ENCODE measurements at places on chromosomes 11 and 22.
A peak's percentile ranks its signal among the peaks of the same experiment; 100 is the strongest.

DNA sequence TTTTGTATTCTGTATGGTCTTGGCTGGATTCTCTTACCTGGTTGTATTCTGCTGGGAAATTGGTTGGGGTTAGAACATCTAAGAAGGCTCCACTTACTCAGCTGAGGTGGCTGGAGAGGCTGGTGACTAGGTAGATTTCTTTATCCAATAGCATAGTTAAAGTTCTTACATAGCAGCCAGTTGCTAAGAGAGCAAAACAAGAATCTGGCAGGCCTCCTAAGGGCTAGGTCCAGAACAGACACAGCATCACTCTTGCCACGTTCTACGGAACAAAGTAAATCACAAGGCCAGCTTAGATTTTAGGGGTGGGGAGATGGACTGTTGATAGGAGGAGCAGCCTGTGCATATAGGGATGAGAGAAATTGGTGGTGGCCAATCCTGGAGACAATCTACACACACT lies 141.3 kb upstream of the CCDC90B start:
- DNase-seq: no peak

- no peak for DNase-seq
Observed at GRCh38 chr11:59284773-59285129, 72.0 kb upstream of the MPEG1 start.

- no peak for DNase-seq
Observed at GRCh38 chr11:44065161-44065661, 859 bp upstream of the ACCS start.

DNA sequence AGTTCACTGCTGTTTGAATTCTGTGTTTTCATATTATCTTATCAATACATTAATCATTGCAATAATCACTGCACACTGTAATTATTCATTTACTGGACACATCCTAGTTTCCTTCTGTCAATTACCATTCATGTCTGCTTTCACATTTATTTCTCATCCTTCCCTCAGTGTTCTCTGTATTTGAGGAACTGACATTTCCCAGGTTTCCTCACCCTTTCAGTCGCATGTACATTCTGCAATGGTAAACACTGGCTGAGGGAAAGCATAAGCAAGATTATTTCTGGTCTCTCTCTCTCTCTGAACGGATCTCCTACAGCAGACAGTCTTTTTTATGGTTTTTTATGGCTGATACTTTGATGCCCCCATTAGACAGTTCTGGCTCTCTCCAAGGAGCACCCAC lies 4.2 kb upstream of the HBD start:
- DNase-seq: no peak

DNA sequence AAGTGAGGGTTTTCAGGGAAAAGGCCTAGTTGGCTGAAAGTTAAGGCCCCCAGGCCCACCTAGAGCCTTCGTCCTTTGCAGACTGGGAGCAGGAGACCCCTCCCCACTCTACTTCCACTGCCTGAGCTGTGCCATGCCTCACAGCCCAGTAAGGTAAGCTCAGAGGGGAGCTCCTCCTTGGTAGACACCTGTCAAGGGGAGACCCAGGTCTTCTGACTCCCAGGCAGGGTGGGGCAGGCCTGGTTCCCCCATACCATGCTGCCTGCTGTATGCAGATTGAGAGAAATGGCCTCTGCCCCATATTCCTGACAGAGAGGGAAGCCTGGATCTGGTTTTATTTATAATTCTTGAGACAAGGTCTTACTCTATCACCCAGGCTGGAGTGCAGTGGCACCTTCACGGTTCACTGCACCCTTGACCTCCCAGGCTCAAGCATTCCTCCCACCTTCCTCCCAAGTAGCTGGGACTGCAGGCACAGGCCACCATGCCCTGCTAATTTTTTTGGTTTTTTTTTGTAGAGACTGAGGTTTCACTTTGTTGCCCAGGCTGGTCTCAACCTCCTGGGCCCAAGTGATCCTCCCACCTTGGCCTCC lies 697 bp downstream of the RAB36 start:
- no peak for DNase-seq

DNA sequence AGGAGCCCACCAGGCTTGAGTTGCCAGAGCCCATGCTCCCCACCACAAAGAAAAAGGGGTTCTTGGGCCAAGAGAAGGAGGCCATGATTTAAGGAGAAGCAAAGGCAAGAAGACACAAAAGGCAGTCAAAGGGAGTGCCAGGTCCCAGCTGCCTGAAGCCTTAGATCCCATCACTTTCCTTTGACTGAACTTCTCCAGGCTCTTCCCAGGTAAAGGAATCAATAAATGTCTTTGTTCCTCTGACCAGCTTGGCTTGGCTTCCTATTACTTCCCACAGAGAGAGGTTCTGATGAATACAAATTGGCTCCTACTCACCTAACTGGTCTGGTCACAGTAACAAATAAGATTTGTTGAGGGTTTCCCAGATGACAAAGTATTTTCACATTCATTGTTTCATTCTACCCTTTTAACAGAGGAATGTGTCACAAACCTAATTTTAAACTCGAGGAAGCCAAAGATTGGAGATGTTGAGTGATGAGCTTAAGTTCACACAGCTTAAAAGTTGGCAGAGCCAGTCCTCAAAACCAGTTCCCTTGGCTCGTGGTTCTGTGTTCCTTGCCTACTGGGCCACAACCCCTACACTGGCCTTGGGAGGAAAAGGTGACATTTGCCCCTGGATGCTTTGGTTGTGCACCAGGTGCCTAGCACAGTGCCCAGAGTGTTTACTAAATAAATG lies 96.4 kb upstream of the SESN3 start:
- no peak for DNase-seq

DNA sequence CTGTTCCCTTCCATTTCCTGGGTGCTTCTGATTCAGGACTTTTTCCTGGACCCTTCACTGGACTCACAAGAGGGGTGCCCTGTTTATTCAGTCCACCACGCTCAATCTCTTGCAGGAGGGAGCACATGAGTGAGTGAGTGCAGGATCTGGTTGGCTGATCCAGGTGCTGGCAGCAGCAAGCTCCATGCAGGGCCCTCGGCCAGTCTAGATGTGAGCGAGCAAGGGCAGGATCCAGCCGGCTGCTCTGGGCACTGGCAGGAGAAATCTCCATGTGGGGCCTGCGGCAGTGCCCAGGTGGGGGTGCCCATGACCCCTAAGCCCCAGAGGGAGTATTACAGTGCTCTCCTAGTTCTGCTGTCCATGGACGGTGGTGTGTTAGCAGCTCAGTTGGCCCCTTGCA lies 11.5 kb upstream of the FOLR3 start:
- no peak for DNase-seq

DNA sequence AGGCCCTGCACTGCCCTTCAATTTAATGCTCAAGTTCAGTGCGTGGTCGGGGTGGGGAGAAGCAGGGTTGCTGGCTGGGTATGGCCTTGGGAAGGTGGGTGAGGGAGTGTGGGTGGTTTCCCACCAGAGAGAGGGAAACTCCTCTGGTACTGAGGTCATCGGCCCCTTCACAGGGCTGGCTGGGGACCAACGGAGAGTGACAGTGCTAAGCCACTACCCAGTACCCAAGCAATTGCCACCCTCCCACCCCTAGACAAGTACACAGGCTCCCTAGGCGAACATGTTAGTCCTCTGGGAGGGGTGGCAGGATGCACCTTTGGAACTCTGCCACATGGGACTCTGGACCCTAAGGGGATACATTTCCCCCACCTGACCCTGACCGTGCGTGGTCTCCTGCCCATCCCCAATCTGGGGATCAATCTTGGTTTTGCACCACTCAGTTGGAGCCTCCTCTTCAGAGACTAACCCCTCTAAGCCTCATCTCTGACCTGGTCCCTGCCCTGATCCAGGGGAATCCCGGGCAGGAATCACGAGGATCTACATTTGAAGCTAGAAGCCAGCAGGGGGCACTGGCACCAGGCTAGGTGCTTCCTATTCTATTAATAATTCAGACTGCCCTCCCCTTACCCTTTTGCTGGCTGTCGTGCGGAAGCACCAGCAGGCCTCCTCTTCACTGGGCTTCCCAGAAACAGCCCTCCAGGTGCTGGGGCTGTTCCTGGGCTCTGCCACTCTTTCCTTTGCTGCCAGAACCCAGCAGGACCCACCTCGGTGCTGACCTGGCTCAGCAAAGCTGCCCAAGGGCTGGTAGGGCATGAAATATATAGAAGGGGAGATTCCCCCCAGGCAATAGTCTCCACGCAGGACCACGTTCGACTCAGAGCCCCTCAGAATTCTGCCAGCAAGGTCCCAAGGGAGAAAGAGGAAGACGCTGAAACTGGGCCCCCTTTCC lies 377.7 kb downstream of the TENM4 start:
- DNase-seq: no peak

GRCh38 chr11:133515107-133515506 lies 17.2 kb downstream of the OPCML start:
- no peak for DNase-seq

GRCh38 chr11:35911013-35911412 lies 32.8 kb upstream of the LDLRAD3 start:
- DNase-seq: no peak

DNA sequence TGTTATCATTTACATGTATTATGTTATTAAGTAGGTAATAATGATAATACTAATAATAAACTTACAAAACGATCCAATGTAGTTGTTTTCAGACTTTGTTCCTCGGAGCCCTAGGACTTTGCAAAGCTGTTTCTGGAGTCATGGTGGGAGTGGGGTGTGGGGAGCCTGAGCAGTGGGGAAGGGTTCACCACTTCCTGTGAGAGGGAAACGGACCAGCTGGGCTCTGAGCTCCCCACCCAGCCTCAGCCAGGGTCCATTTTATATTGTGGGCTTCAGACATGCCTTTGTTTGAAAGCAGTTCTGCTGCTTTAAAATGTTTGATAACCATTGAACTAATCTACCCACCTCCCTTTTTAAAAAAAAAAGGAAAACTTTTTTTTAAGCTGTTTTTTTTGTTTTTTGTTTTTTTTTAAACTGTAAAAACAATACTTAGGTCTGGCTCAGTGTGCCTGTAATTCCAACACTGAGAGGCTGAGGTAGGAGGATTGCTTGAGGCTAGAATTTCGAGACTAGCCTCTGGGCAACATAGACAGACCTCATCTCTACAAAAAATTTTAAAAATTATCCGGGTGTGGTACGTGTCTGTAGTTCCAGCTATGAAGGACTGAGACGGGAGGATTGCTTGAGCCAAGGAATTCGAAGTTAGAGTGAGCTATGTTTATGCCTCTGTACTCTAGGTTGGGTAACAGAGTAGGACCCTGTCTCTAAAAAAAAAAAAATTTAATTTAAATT lies 7.0 kb downstream of the SERPING1 start:
- DNase-seq: no peak

DNA sequence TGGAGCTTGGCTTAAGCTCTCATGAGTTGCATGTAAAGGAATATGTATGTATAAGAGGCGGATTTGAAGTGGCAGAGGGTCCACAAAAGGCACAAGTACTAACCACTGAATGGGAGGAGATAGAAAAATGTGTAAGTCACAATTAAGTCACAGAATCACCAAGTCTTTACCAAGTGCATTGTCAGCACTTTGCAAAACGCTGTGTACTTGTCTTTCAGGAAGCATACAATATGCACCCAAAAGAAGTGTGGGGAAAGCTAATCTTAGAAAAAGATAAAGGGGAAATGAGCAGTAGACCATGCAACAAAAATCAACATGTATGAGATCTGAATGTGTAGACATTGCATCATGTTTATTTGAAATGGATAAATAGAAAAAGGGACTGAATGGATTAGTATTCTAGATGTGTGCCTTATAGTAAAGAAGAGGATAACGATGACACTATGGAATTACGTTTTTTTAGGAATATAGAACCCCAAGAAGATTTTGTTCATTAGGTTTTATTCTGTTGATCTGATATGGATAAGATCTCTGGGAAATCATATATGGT lies 4.5 kb downstream of the CNTF start:
- DNase-seq: no peak

DNA sequence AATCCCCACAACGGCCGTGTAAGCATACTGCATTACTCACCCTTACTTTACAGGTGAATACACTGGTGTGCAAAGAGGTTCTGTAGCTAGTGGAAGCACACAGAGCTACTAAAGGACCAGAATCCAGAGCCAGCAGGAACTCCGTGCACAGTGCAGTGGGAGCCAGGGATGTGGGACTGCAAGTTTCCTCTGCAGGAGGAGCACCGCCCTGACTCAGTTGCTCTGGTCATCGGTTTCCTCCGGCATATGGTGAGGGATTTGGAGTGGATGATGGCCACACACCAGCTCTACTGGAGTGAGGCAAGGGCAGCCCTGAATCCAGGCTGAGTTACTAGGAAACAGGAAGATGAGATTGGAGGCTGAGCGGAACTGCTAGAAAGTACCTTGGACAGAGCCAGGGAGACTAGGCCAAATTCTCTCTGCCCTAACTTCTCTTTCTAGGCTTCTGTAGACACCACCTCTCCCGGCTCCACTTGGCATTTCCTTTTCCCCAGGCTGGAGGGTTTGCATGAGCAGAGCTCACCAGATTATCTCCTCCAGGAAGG lies 18.2 kb upstream of the C22orf42 start:
- no peak for DNase-seq

- no peak for DNase-seq
Observed at GRCh38 chr22:37211075-37211865, 1.0 kb downstream of the SSTR3 start.

GRCh38 chr22:38870312-38870741 lies 1.7 kb downstream of the CBX6 start:
- DNase-seq: peak; percentile 93

GRCh38 chr11:5224538-5225479 lies 2.1 kb downstream of the HBB start:
- no peak for DNase-seq

GRCh38 chr11:76234416-76235232 lies 28.3 kb upstream of the WNT11 start:
- no peak for DNase-seq
